ENCODE measurements at places on chromosomes 1 and 21.

DNA sequence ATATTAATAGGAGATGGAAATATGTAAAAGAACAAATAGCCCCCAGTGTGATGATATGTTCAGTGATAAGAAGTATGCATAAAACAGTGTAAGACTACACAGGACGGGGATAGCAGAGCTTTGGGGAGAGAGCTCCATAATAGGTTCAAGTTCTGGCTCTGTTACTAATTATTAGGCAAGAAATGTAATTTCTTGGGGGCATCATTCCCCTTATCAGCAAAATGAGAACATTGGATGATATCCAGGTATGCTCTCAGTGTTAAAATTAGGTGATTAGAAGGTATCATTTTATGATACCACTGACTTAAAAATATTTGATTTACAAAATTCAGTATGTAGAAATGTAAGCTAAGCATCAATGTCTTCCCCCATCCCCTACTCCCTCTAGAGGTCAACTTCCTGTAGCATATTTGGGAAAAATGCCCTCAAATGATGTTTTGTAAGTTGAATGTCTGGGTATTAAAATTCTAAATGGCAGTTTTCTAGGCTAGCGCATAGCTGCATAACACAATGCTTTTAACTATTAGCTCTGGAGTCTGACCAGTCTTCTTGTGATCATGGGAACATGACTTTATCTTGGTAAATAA is 585.7 kb upstream of the CAMK1G start:
- peak; percentile 24 for DNase-seq

DNA sequence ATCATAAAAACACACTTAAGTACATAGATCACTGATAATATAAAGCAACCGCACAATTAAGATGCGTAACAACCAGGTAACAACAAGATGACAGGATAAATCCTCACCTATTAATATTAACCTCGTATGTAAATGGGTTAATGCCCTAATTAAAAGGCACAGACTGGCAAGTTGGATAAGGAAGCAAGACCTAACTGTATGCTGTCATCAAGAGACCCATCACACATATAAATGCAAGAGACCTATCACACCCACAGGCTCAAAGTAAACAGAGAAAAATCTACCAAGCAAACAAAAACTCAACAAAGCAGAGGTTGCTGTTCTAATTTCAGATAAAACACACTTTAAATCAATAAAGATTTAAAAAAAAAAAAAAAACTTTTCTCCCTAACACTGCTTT is 151.8 kb downstream of the FAF1 start:
- DNase-seq: no peak

GRCh38 chr1:51535006-51535592 is 16.0 kb upstream of the EPS15 start:
- DNase-seq: peak; percentile 63

- peak; percentile 52 for DNase-seq
Observed at GRCh38 chr1:150577557-150578271, 1.7 kb downstream of the MCL1 start.

DNA sequence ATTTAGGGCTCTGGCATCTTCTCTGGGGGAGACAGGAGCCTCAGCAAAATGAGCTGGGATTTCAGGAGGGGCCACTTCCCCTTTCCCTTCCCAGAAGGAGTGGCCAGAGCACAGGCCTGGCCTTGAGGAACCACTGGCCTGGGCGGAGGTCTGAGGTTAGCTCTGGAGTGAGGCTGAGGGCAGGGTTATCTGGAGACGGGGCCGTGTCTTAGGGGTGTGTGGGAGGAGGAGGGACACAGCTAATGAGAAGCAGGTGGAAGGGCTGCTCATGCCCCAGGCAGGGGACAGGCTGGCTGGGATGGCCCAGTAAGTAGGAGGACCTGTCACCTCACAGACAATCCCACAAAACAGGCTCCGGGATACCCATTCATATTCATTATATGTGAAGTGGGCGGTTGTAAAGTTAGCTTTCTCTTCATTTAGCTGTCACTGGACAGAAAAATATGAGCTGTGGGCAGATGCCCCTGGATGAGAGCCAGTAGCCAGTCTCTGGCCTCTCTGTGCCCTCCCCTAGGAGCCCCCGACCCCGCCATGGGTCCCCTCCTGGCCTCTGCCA is 12.4 kb downstream of the ALX3 start:
- peak; percentile 58 for DNase-seq

GRCh38 chr1:203663294-203663693 is 36.7 kb downstream of the ATP2B4 start:
- DNase-seq: peak; percentile 29

DNA sequence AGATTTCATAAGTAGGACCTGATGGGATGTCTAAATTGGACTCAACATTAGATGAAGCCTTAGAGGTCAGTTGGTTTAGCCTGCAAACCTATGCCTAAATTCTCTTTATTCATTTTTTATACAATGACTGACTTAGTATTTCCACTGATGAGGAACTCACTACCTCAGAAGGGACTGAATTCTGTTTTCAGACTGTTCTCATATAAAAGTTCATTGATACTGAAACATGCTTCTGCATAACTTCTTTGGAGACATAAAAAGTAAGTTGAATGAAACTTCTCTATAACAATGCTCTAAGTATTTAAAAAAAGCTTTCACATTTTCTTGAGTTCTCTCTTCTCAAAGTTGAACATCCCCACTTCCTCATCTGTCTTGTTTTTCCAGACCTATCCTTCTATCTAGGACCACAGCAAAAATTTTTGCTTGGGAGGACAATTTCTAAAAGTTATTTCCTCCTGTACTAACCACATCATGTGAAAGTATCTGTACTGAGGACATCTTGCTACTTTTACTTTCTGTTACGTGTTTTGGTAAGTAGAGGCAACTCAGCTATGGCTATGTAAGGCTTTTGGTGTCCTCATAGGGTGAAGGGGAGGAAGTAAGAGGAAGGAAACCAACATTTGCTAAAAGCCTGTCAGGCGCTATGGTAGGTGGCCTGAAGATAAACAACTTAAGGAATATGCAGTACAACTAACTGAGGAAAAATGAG is 64.1 kb downstream of the USP24 start:
- peak; percentile 68 for DNase-seq

- DNase-seq: no peak
Observed at GRCh38 chr1:93148001-93148400, 32.2 kb downstream of the TMED5 start.

- DNase-seq: no peak
Observed at GRCh38 chr1:153340356-153340755, 8.3 kb downstream of the PGLYRP4 start.

DNA sequence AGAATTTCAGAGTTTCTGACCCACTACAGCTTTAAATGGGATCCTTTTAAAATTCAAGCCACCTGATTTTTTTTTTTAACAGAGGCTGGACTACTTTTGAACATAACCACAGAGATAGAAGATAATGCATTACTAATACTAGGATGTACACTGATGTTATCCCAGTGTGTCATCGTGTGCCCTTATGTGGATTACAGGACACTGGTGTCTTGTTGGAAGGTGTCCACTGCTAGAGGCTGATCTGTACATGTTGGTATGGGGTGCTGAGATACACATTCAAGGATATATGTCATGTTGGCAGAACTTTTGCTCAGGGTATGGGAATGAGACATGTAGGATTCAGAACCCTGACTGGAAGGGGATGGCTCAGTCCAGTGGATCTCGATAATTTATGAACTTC is 56.3 kb downstream of the INAVA start:
- DNase-seq: no peak

DNA sequence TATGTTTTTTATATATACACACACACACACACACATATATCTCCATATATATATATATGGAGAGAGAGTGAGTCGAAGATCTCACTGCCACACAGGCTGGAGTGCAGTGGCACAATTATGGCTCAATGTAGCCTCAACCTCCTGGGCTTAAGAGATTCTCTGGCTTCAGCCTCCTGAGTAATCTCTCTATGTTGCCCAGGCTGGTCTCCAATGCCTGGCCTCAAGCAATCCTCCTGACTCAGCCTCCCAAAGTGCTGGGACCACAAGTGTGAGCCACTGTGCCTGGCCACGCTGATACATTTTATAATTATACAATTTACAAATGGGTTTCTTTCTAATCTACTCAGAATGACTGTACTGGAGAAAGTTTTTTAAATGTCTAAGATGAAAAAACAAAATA is 664.2 kb downstream of the PTPRC start:
- no peak for DNase-seq

GRCh38 chr1:206796981-206797402 is 24.7 kb upstream of the IL10 start:
- DNase-seq: peak; percentile 68

- DNase-seq: no peak
Observed at GRCh38 chr1:119318466-119319309, 49.9 kb upstream of the HAO2 start.

DNA sequence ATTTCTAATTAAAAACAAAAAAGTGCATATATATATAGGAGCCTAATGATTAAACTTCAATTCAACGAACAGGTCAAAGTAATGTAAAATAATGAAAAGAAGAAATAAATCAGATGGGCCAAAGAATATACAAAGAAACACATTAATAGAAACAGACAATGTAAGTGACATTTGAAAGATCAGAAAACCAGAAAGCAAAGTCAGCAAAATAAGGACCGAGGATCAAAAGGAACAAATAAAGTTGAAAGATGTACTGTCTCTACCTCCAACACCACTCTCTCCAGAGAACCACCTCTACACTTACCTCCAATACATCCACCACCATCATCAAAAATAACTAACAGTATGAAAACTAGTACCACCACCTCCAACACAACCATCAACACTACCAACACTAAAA is 1226.3 kb upstream of the NCAM2 start:
- no peak for DNase-seq

DNA sequence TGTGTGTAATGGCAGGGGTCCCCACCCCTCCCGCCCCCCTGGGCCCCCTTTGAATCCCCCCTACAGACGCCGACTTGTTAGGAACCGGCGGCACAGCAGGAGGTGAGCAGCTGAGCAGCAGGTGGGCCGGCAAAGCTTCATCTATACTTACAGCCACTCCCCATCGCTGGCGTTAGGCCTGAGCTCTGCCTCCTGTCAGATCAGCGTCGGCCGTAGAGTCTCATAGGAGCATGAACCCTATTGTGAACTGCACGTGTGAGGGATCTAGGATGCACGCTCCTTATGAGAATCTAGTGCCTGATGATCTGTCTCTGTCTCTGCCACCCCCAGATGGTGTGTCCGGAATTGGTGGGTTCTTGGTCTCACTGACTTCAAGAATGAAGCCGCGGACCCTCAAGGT is 14.9 kb upstream of the VPS26C start:
- DNase-seq: no peak

DNA sequence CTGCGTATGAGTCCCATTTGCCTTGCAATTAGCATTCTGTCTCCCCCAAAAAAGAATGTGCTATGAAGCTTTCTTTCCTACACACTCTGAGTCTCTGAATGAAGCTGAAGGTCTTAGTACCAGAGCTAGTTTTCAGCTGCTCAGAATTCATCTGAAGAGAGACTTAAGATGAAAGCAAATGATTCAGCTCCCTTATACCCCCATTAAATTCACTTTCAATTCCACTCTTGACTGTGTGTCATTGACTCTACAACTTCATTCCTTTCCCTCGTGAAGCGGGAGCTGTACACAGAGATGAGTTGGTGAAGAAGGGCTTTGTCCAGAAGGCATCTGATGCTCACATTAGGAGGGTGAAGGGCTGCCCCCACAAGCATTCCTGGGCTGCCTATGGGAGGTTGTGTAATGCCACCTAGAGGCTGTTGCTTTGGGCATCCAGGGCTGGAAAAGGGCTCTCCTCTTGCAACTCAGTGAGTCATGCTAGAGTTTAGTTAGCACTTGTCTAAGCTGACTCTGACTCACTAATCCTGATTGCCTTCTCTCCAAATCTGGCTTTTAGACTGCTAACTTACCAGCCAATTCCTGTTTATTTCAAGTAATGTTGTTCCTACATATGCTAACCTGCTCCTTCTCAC is 1.8 kb downstream of the SPRR1B start:
- peak; percentile 47 for DNase-seq

DNA sequence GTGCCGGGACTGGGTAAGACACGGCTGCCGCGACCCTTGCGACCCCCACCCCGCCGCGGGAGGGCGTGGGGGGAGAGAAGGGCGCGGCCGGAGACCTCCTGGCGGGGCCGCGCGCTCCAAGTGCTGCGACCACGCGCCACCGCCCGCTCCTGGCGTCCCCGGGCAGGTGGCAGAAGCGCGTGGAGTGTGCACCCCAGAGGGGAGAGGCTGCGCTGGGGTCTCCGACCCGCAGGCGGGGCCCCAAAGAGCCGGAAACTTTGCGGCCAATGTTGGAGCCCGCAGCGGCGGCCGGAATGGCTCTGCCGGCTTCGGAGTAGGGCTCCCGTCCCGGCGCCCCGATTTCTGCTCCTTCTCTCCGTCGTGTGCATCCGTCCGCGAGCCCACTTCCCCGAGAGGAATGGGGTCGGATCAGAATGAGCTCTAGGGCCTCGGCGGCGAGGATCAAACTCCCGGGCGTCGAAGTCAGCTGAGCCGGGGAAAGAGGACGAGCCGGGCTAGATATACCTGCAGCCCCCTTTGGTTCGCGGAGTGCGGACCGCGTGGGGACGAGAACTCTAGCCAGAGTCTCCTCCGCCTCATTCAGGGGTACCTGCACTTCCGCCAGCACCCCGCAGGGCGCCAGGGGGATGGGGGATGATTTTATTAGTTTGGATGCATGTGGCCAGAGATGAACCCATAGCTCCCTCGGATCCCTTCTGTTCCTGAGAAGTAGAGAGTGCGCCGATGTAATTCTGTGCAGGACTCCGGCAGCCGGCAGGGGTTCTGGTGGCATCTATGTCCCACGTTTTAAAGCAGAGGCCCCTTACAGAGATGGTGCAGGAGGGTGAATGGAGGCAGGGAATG is 751 bp downstream of the STUM start:
- DNase-seq: peak; percentile 11

Data from suppressor macrophage treated with lipopolysaccharide for 4 hours (primary cell).